ENCODE measurements at places on chromosomes 6 and 20.

- peak; percentile 30 for DNase-seq
Observed at GRCh38 chr6:158799051-158799792, 19.9 kb downstream of the EZR start.

GRCh38 chr6:166907373-166907841 is 48.9 kb downstream of the RNASET2 start:
- DNase-seq = no peak

DNA sequence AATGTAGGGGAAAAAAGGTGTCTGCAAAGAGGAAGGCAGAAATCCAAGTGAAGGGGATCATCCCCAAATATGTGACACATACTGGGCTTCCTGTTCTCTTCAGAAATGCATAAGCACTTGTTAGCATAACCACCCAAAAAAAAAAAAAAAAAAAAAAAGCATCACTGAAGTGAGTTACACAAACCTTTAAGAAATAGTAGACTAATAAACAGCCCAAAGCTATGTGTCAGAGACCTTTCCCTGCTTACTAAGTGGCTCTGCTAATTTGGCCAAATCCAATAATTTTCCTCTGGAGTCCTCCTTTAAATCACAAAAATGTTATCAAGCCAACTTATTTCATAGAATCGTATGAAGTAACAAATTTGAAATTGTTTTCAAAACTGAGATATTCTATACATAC is 7.5 kb upstream of the DST start:
- DNase-seq = no peak

GRCh38 chr6:132411296-132411695 is 10.0 kb upstream of the MOXD1 start:
- no peak for DNase-seq

DNA sequence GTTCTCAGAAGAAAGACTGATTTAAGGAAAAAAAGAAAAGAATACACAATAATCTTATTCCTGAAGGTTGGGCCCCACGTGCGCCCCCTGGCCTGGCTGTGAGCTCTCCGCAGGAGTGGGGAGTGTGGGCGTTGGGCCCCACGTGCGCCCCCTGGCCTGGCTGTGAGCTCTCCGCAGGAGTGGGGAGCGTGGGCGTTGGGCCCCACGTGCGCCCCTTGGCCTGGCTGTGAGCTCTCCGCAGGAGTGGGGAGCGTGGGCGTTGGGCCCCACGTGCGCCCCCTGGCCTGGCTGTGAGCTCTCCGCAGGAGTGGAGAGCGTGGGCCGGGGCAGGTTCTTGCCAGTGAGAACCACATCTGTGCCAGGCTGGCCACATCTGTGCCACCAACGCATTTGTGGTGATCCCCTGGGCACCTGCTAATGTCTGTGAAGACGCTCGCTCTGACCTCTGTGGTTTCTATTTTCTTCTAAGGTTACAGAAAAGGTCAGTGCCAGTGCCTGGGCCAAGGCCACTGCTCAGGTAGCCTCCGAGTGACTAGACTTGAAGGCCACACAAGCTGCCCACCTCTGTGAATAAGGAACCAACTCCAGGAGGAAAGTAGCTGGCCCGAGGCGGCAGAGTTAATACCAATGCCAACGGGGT is 41.0 kb downstream of the WDR27 start:
- no peak for DNase-seq

DNA sequence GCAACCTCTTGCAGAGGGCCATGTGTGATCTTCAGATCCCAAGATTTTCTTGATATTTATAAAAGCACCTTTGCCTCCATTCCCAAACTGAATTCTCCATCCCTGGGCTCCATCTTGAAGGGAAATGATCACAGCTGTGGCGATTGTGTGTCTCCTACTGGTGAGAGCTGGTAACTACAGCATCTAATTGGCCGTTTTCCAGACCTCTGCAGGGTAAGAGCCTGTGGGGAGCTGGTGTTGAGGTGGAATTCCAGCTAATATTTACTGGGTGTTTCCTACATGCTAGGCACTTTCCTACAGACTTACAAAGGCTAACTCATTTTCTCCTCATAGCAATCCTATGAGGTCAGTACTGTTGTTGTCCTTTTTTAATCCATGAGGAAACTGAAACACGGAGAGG is 59.2 kb upstream of the FNDC1 start:
- no peak for DNase-seq

DNA sequence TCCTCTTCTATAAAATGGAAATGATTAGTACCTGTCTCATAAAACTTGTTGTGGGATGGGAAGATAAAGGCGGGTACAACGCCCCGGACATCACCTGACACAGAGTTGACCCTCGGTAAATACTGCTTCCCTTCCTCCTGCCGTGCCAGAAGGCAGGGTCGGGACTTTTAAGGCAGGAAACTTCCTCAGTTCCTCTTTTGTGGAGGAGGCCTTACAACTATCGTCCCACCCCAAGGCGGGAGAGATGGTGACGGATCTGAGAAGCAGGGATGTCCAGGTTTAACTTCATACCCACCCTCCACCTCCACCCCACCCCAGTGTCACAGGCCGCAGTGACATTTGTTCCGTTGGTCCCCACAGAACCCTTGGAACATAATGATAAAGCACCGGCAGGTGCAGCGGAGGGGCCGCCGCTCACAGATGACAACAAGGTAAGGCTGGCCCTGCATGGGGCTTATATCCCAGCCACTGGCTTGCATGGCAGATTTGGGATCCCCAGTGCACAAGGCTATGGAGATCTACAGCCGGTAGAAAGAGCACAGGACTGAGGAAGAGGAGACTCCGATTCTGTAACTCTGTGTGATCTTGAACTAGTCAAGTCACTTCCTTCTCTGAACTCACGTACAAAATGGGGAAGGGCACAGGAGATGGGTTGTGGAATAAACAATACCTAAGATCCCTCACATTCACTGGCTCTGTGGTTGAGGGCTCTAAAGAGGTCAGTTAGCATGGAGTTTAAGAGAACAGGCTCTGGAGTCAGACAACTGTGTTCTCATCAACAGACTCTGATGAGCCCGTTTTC is 764 bp downstream of the DNTTIP1 start:
- DNase-seq = no peak

DNA sequence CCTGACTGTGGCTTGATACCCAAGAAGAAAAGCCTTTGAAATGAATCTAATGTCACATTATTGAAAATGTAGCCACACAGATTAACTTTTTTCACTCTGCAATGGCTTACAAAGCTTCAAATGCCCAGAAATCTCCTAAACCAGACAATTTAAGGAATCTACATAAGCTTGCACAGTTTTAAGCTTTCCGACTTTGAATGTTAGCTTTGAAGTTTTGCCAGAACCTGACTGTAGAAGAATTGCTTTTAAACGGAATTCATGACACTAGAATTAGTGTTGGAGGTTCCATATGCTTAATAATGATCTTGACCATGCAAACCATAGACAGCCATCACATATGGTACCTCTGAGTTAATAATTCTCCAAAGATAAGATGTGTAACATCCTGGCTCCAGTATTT is 798.5 kb upstream of the EPHA7 start:
- no peak for DNase-seq

- DNase-seq = no peak
Observed at GRCh38 chr20:58636983-58637421, 14.1 kb upstream of the STX16 start.

DNA sequence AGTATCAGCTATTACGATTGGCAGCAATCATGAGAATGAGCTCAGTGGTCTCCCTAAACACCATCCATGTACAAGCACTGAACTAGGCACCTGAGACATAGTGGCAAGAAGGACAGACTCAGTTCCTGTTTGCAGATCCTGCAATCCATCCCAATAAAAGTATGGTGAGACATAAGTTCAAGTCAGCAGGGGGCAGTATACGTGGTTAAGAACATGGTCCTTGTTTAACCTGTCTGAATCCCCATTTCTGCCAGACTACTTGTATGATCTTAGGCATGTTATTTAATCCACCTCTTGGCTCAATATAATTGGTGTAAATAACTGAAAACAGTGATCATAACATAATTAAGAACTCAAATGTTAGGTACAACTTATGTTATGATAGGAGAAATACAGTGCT is 33.2 kb upstream of the PNISR start:
- DNase-seq = no peak

DNA sequence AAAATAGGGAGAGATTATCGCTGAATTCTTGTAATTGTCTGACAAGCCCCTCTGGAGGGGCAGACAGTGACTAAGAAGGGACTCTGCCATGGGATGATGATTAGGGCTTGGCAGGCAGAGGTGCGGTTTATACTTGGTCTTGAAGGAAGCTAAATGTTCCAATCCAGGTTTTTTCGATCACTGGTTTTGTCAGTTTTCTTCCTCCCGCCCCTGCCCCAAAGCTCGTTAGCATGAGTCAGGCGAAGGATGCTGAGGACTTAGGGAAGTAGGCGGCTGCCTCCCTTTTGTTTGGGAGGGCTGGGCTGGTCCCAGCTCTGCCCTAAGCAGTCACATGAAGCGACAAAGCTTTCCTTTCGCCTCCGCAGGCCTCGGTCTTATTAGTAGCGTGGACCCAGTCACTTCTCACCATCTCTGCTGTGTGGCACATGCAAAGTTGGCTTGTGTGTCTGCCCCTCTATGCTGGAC is 314.2 kb downstream of the CDC5L start:
- no peak for DNase-seq

- DNase-seq = no peak
Observed at GRCh38 chr6:69555088-69555638, 241.6 kb downstream of the LMBRD1 start.

- no peak for DNase-seq
Observed at GRCh38 chr6:158825038-158825950, 6.1 kb upstream of the EZR start.

DNA sequence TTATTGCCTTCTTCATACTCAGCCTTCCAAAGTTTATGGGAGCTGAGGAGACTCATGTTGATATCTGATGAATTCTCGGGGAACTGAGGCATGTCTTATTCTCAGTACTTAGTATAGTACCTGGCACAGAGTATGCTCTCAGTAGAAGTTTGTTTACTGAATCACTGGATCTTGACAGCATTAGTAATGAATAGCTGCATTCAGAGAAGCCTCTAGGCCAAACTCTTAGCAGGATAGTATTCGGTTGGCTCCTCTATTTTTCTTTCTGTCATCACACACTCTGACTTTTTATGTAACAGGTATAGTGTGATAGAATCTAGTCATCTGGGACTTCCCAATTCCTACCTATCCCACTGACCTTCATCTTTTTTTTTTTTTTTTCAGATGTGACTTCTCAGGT is 566.4 kb upstream of the MAN1A1 start:
- no peak for DNase-seq

DNA sequence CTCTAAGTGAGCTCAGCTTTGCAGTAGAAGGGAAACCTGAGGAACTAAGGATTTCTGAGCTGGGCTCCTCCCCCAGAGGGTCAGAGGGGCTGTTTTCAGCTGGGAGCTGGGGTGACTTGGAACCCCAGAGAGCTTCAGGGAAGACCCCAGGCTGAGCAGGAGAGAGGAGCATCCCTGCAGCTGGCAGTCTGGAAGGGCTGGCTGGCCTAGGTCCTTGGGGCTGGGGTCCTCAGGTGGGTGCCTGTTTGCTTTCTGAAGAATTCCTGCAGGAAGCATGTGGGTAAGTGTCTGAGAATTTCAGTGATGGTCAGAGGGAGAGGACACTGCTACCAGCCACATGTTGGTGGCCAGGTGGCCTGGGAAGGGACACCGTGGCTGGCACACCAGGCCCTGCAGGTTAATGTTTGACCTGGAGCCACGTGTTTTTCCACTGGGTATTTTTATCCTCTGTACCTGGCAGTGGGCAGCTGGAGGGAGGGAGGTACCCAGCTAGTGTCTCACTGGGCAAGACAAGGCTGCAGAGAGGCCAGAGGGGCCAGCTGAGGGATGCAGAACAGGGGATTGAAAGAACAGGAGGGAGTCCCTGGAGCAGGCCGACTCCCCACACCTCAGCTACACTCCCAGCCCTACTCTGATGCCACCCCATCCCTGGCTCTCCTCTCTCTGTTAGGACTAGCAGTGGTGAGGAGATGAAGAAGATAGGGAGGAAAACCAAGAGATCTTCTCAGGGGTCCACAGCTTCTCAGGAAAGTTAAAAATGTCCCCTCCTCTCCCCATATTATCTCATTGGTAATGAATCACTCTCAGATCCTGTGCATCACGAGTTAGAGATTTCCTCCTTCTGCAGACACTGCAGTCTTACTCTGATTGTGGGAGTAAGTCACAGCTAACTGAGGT is 143.6 kb downstream of the VEGFA start:
- no peak for DNase-seq

DNA sequence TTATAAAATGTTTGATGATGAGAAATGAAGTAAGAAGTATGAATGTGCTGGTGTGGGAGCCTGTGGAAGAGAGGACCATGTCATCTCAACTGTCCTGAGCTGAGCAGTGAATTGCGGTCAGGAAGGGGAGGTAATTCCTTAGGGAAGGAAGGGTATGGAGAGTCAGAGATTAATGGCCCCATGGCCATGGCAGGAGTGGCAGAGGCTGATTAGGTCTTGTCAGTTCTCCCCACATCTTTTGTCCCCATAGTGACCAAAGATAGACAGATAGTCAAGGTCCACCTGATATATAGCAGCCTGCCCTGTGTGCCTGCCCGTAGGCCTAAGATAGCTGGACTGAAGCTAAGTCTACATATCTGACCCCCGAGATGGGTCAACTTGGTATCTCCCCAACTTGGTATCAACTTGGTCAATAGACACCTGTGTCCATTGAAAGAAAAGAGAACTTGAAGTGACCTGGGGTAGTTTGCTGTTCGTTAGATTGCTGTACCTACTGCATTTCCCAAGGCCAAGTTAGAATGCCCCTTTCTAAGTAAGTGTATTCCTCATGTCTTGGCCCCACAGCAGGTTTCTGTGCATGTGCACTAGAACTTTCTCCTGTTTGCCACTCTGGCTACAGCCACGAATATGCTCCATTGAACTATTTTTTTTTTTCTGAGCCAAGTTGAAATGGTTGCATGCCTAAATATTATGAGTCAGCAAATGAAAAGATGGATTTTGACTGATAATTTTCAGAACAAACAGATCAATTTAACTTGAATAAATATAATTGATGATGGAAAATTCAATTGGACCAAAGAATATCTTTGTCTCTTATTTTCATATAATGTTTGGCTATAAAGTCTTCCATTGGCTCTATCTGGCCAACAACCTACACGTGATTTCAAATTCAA is 143.4 kb downstream of the ISM1 start:
- DNase-seq = no peak

DNA sequence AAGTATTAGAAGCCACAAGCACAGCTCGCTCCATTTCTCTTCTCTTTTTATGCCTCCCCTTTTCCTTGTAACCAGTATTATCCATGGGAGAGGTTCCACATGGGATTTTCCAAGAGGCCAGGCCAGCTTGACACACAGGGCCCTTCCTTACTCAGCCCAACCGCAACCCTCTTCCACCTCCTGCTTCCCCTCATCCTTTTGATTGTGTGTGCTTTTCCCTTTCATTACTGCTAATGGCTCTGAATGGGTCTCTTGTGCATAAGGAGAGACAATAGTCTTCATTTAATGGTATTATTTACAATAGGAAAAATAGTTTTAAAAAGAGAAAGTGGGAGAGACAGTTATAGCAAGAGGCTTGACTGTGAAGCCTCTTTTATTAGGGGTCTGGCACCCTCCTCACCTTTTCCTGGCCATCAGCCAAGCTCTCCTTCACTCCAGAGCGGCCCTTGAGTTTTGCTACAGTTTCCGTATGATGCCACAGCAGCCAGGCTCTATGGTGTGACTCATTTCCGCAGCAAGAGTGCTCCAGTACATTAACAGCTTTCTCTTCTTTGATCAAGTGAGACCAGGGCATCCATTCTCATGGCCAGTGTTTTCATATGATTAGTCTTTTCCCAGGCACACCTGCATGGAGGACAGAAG is 579.5 kb downstream of the TFAP2B start:
- peak; percentile 7 for DNase-seq

GRCh38 chr6:163346497-163346961 is 68.0 kb upstream of the QKI start:
- no peak for DNase-seq
